ENCODE measurements at places on chromosomes 3 and 15.

- no peak for DNase-seq
Observed at GRCh38 chr3:189204167-189204866, 32.5 kb downstream of the TPRG1 start.

GRCh38 chr3:123318374-123318773 is 116.6 kb downstream of the SEC22A start:
- DNase-seq = no peak

GRCh38 chr3:101702726-101703125 is 16.2 kb upstream of the RPL24 start:
- no peak for DNase-seq

DNA sequence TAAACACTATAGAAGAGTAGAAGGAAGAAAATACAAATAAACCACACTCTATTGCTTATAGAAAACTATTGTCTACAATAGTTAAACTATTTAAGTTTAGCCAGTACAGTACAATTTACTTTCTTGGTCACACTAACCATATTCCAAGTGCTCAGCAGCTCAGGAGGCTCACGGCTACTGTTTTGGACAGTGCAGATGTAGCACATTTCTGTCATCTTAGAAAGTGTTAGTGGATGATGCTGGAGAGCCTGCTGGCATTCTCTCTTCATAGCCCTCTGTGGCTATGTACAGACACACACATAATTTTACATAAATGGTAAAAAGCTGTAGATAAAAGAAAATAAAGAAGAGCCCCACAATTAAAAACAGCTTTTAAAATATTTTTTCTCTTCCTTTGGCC is 23.8 kb downstream of the NUDT16 start:
- DNase-seq = no peak

- DNase-seq = no peak
Observed at GRCh38 chr15:45337224-45337623, 41.1 kb downstream of the GATM start.

- DNase-seq = no peak
Observed at GRCh38 chr15:57321973-57322601, 54.2 kb upstream of the CGNL1 start.

GRCh38 chr3:176696816-176697215 is 500.5 kb downstream of the TBL1XR1 start:
- no peak for DNase-seq

- no peak for DNase-seq
Observed at GRCh38 chr3:127606086-127606805, 8.0 kb downstream of the MCM2 start.

DNA sequence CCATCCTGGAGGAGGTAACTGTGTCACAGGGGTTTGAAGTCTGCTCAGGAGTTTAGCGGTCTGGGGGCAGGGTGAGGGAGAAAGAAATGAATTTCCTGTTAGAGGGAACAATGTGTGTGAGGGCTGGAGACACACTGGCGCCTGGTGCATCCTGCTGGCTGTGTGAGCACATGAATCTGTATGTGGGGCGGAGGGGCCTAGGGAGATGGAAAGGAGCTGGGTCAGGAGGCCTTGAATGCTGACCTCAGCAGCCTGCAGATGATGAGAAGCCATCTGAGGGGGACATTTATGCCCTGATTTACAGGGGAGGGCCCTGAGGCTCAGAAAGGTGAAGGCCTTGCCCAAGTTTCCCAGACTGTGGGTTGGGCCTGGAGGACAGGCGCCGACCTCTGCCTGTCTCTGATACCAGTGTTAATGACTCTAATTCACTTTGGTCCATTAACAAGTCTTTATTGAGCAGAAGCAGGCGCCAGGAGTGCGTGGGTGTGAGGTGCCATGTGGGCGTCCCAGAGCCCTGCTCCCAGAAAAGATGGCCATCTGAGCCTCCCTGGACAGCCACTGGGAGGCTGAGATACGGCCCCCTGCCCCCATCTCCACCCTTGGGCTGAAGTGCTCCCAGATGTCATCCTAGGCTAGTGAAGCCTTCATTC is 34.8 kb downstream of the LINGO1 start:
- DNase-seq = no peak

- peak; percentile 84 for DNase-seq
Observed at GRCh38 chr3:14261229-14261628, 82.6 kb downstream of the LSM3 start.

GRCh38 chr3:42698216-42698910 is 4.2 kb downstream of the HHATL start:
- no peak for DNase-seq

GRCh38 chr15:37093480-37094332 is 6.6 kb downstream of the MEIS2 start:
- no peak for DNase-seq

- DNase-seq = no peak
Observed at GRCh38 chr3:15497964-15498363, 23.5 kb downstream of the COLQ start.

DNA sequence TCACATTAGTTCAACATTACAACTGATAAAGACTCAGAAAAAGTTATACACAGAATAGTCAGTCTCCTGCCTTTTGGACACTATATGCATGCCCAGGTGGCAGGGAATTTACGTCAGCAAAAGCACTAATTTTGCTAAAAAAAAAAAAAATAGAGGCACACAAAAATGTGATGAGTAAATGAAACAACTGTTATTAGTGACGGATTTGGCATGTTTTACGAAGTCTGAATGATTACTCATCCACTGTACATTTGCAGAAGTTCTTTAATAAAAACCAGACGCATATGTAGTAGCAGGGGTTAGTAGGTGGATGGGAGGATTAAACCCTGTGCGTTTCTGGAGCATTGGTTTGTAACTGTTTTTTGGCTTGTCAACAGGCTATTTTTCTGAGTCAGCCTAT is 99.0 kb downstream of the MITF start:
- no peak for DNase-seq

GRCh38 chr3:173988909-173989308 is 591.4 kb downstream of the NLGN1 start:
- no peak for DNase-seq

GRCh38 chr15:27327467-27328025 is 356.6 kb downstream of the GABRG3 start:
- no peak for DNase-seq

DNA sequence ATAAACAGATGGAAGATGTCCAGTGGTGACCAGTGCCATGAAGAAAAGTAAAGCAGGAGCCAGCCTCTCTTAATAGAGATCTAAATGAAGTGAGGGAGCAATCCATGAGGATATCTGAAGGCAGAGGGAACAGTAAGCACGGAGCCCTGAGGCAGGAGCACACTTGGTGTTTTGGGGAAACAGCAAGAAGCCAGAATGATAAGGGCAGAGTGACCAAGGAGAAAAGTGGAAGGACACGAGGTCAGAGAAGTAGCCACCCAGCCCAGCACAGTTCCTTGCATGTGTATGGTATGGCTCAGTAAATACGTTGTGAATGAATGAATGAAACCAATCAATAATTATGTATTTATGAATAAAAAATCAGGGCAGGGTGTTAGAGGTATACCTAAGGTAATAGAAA is 11.6 kb downstream of the KLHL18 start:
- no peak for DNase-seq

GRCh38 chr3:184626923-184627322 is 65.3 kb downstream of the EPHB3 start:
- no peak for DNase-seq

GRCh38 chr15:40008061-40008765 is 30.8 kb downstream of the SRP14 start:
- no peak for DNase-seq

DNA sequence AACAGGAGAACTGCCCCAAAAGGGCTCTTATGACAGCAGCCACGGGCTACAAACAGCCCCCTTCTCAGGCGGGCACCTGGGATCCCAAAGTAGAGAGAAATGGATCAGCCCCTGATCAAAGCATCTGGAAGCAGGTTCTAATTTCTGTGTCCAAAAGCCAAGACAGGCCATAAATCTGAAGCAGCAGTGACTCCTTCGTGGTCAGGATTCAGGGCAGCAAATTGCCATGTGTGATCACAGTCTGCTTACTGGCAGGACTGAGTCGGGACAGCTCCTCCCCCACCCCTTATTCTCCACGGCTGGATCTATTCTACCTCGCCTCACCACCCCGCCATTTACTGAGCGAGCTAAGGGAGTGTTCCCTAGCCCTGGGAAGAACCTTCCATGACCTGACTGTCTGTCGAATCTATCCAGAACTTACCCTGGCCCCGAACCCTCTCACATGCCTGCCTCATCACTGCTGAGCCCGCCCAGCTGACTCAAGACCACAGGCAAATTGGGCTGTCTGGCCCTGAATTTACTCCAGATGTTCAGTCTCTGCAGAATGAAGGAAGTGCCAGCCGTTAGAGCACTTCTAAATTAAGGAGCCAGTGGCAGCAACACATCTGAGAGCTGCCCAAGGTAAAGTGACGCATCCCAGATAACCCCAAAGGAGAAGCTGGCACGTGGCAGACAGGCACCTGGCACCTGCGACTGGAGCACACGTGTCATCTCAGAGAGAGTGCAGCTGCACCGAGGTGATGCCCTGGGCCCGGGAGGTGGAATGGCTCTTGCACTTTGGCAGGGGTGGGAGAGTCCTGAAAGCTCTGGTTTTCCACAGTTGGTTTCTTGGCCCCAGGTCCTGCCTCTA is 1.3 kb downstream of the LRRC15 start:
- DNase-seq = no peak

GRCh38 chr15:65305150-65305758 is 777 bp downstream of the RNU5B-1 start:
- no peak for DNase-seq

DNA sequence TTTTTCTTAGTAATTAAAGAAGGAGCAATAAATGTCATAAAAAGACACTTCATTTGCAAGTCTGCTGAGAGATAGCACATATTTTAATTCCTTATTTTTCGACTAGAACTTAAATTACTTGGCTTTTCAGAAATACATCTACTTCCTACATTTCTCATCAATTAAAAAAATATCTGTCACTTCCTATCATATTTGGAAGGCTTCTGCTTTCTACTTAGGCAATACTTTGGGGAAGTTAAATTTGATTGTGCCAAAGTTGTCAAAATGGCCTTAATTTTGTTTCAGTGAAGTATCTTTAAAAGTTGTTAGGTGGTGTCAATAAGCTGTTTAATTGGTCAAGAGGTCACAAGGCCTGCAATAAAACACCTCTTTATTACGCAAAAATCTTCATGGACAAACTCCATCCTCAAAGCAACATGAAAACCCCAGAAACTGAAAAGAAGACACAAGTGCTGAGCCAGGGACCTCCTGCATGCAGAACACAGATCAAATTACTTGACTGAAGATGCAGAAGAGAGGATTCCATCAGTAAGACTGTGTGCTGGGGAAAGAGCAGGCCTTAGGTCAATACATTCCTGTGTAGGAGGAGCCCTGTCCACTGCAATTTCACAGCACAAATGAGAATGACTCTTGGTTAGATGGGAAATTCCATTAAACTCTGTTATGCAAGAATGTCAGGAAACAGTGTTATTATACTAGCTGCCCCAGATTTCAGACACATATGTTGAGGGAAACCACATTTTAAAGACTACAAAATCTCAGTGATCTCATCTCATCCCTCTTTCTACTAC is 48.0 kb upstream of the FSTL1 start:
- DNase-seq = no peak

GRCh38 chr15:52180196-52180835 is 10.9 kb downstream of the GNB5 start:
- DNase-seq = no peak

Data from progenitor cell of endocrine pancreas (in vitro differentiated cells).